ENCODE measurements at places on chromosomes 7 and 10. TPM values are rescaled to one million over a fixed set of nuclear protein-coding genes. Genes with fewer than 3 reads are reported as not detected.
A peak's percentile ranks its signal among the peaks of the same experiment; 100 is the strongest.

GRCh38 chr10:71782221-71782916, 9.0 kb upstream of the VSIR start:
- no peaks in the 10 kb centered on the region for H3K36me3 ChIP-seq
- DNase-seq, result no peak
- no peak overlapping the region for H3K27ac ChIP-seq
- no peaks in the 10 kb centered on the region for H3K4me1 ChIP-seq
- no peaks in the 10 kb centered on the region for H3K27me3 ChIP-seq
- H3K4me3 ChIP-seq, result no peak overlapping the region

UROS gene
- 47.8 TPM for polyA plus RNA-seq

- no peaks in the 10 kb centered on the region for H3K36me3 ChIP-seq
- H3K27ac ChIP-seq, result no peak overlapping the region
- no peaks in the 10 kb centered on the region for H3K4me1 ChIP-seq
- H3K27me3 ChIP-seq, result no peaks in the 10 kb centered on the region
- no peak for DNase-seq
Measured at GRCh38 chr7:3695602-3696001, 394.6 kb downstream of the SDK1 start.

DNA sequence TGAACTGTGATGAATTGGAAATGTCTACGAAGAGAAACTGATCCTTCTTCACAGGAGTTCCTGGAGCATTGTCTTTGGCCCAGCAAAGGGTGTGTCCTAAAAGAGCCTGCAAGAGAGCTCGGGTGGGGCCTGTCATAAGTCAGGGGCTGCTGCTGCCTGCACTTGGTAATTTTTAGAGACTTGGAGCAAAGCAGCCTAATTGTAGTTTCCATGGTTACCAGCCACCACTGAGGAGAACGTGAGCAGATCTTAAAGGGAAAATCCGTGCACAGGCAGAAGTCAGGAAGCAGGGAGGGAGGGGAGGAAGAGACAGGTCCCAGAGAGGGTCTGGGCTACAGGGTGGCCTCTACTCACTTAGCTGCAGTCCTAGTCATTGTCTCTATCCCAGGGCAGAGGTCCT, 463.6 kb downstream of the PLXNA4 start:
- peaks cover 13% of the 10 kb centered on the region for H3K27me3 ChIP-seq
- no peak overlapping the region for H3K4me3 ChIP-seq

GRCh38 chr7:155351120-155351870, 53.6 kb downstream of the INSIG1 start:
- DNase-seq, result no peak
- H3K27me3 ChIP-seq, result peaks cover 28% of the 10 kb centered on the region
- no peaks in the 10 kb centered on the region for H3K4me1 ChIP-seq

PKD2L1 gene
- 0.48 TPM for polyA plus RNA-seq

- H3K4me1 ChIP-seq, result no peaks in the 10 kb centered on the region
- no peak overlapping the region for H3K4me3 ChIP-seq
- H3K27ac ChIP-seq, result no peak overlapping the region
- no peaks in the 10 kb centered on the region for H3K36me3 ChIP-seq
- H3K27me3 ChIP-seq, result no peaks in the 10 kb centered on the region
- no peak for DNase-seq
Measured at GRCh38 chr10:17872191-17873091, 63.3 kb downstream of the MRC1 start.

- no peaks in the 10 kb centered on the region for H3K36me3 ChIP-seq
- H3K27ac ChIP-seq, result no peak overlapping the region
- no peaks in the 10 kb centered on the region for H3K4me1 ChIP-seq
- H3K27me3 ChIP-seq, result no peaks in the 10 kb centered on the region
Measured at GRCh38 chr7:103423467-103424179, 22.4 kb downstream of the SLC26A5 start.

DNA sequence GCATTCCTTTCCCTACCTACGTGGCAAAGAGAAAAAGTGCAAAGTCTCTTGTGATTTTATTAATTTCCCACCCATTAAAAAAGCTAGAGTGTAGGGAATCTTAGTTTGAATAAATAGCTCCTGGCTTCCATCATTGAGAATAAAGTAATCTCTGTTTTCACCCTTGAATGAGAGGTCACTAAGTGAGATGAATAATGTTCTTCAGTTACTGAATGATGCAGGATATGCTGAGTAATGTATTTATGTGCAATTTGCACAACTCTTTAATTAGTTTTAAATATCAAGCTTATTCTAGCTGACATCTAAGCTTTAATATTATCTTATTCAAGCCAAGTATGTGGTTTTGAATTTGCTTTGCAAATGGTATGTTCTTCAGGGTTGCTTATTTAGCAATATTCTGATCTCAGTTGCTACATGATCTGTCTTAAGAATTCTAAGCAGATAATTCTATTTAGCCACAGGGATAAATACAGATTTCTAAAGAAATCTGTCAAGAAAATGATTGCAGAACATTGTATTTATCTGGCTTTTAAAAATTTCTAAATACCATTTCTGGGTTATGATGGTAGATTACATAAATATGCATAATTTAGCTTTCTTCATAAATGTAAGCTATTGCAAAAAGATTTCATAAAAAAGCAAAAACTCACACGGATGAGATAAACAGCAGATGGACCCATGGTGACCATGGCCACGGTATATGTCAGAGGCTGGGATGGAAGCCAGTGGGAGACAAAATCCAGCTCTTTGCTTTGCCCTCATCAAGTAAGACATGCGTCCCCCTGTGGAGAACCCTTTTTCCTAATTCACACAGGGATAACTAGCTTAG, 141.0 kb downstream of the MACC1 start:
- no peak overlapping the region for H3K27ac ChIP-seq
- no peaks in the 10 kb centered on the region for H3K4me1 ChIP-seq
- DNase-seq, result no peak
- H3K27me3 ChIP-seq, result no peaks in the 10 kb centered on the region
- no peaks in the 10 kb centered on the region for H3K36me3 ChIP-seq

NAMPT gene
- 111 TPM for polyA plus RNA-seq

GRCh38 chr7:48537561-48537960, 366.3 kb downstream of the ABCA13 start:
- H3K4me3 ChIP-seq, result no peak overlapping the region
- no peaks in the 10 kb centered on the region for H3K27me3 ChIP-seq
- DNase-seq, result no peak

SORCS1 gene
- 6.5 TPM for polyA plus RNA-seq

ADAM8 gene
- polyA plus RNA-seq, result 5.9 TPM

GRCh38 chr7:32275216-32276009, 205.2 kb upstream of the PDE1C start:
- H3K4me3 ChIP-seq, result no peak overlapping the region
- H3K27me3 ChIP-seq, result no peaks in the 10 kb centered on the region
- H3K27ac ChIP-seq, result no peak overlapping the region
- H3K4me1 ChIP-seq, result no peaks in the 10 kb centered on the region
- DNase-seq, result no peak
- no peaks in the 10 kb centered on the region for H3K36me3 ChIP-seq

GIMAP1 gene
- 2.2 TPM for polyA plus RNA-seq

GRCh38 chr7:6367701-6368211, 80.0 kb downstream of the DAGLB start:
- H3K27ac ChIP-seq, result peak overlapping the region; percentile 98
- H3K36me3 ChIP-seq, result no peaks in the 10 kb centered on the region
- H3K4me1 ChIP-seq, result peaks cover 34% of the 10 kb centered on the region
- DNase-seq, result peak; percentile 82
- H3K27me3 ChIP-seq, result no peaks in the 10 kb centered on the region

CRHR2 gene
- 0.31 TPM for polyA plus RNA-seq

DNA sequence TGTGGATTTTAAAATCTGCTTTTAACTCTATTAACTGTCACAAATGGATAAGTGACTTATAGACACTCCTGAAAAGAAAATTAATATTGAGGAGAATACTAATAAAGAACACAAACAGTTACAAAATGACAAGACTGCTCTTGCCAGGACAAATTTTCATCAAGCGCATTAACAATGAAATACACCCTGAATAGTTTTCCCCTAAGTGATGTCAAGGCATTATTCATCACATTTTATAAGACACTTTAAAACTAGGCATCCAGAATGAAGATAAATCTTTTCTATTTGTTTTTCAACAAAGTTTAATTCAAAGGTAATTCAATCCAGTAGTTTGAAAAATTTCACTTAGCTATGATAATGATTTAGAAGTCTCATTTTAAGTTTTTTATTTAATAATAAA, 110.5 kb upstream of the SEC61G start:
- DNase-seq, result no peak
- no peak overlapping the region for H3K27ac ChIP-seq
- no peak overlapping the region for H3K4me3 ChIP-seq
- H3K27me3 ChIP-seq, result no peaks in the 10 kb centered on the region
- no peaks in the 10 kb centered on the region for H3K4me1 ChIP-seq

DNA sequence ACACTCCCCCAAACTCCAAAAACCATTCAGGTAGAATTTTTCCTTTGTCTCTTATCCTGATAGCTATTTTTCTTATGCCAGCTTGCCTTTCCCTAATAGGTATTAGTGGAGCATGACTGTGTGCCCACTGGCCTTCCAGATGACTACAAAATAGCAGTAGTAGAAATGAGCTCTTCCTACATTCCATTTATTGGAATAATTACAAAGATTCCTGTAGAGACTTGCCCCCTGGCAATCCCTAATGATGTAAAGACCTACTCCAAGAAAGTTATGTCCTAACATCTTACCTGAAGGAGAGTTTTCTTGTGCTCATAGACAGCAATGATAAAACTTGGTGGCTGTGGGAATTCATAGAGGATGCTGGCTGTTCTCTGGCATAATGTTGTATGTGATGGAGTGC, 501.8 kb downstream of the GATA3 start:
- H3K27ac ChIP-seq, result no peak overlapping the region
- DNase-seq, result no peak
- H3K36me3 ChIP-seq, result no peaks in the 10 kb centered on the region

DNA sequence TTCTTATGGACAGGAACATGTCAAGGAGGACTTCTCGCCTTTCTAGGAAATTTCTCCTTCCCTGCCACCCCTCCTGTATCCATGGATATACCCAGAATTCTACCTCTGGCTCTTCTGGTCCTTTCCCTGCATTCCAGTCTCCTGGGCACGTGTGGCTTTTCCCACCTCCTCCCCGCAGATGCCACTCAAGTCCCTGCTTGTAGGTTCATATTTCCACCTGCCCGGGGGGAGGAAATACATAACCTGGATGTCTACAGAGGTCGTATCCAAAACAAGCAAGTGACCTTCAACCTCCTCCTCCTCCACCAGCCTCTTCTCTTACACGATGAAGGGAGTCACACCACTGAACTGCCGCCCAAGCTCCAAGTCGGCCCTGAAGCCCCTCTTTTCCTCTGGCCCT, 20.7 kb downstream of the FGFR2 start:
- no peak overlapping the region for H3K4me3 ChIP-seq
- peaks cover 16% of the 10 kb centered on the region for H3K4me1 ChIP-seq
- no peaks in the 10 kb centered on the region for H3K27me3 ChIP-seq
- no peak overlapping the region for H3K27ac ChIP-seq
- no peak for DNase-seq
- no peaks in the 10 kb centered on the region for H3K36me3 ChIP-seq

- peaks cover 13% of the 10 kb centered on the region for H3K4me1 ChIP-seq
- H3K27ac ChIP-seq, result no peak overlapping the region
- DNase-seq, result no peak
- H3K27me3 ChIP-seq, result no peaks in the 10 kb centered on the region
Measured at GRCh38 chr7:80900583-80901576, 18.0 kb downstream of the SEMA3C start.

MAT1A gene
- polyA plus RNA-seq, result 0.10 TPM

NME8 gene
- 0.04 TPM for polyA plus RNA-seq

- H3K27me3 ChIP-seq, result peaks cover 6% of the 10 kb centered on the region
- H3K4me3 ChIP-seq, result no peak overlapping the region
Measured at GRCh38 chr10:128254476-128254875, 128.3 kb upstream of the MKI67 start.

GRCh38 chr10:36236931-36237330, 594.8 kb upstream of the FZD8 start:
- no peak for DNase-seq
- H3K27ac ChIP-seq, result no peak overlapping the region
- H3K4me1 ChIP-seq, result no peaks in the 10 kb centered on the region

FASTK gene
- polyA plus RNA-seq, result 90.4 TPM

GRCh38 chr7:17186745-17187530, 111.5 kb upstream of the AHR start:
- H3K27ac ChIP-seq, result no peak overlapping the region
- no peaks in the 10 kb centered on the region for H3K27me3 ChIP-seq
- H3K4me3 ChIP-seq, result no peak overlapping the region
- H3K36me3 ChIP-seq, result no peaks in the 10 kb centered on the region
- H3K4me1 ChIP-seq, result peaks cover 6% of the 10 kb centered on the region

DNA sequence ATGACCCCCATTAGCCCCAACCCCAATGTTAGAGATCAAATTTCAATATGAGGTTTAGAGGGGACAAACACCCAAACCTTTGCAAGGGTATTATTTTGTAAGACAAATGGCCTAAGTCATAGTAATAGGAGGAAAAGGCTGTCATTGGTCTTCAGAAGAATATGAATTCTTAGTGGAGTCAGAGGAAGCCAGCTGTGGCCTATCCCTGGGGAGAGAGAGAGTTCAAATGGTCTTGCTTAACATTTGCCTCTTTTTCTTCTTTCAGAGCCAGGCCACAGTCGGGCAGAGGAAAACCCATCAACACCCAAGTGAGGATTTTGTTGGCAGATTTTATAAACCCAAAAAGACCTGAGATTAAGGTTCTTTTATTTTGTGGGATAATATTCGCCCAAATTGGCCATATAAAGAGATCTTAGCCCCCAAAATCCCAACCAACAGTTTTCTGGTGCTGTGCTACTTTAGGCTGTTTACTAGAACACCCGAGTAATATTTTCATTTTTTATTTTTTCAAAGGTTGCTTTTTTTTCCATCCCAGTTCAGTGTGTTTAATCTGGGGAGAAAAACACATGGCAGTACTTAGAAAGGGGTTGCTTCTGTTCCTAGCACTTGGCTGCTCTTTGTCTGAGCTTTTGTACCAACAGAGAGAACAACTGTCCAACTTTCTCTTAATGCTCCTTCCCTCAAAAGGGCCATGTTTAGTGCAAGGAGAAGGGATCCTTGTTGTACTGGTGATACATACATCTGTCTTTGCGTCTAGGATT, 26.8 kb upstream of the ARMC3 start:
- no peaks in the 10 kb centered on the region for H3K27me3 ChIP-seq
- no peaks in the 10 kb centered on the region for H3K36me3 ChIP-seq
- DNase-seq, result no peak

GRCh38 chr7:27107391-27108381, 5.2 kb upstream of the HOXA2 start:
- peak overlapping the region; percentile 5 for H3K4me3 ChIP-seq
- H3K4me1 ChIP-seq, result peaks cover 12% of the 10 kb centered on the region
- peak overlapping the region; percentile 80 for H3K27ac ChIP-seq

GRCh38 chr10:124605001-124605370, 139.2 kb downstream of the FAM53B start:
- H3K27me3 ChIP-seq, result no peaks in the 10 kb centered on the region
- DNase-seq, result no peak
- no peak overlapping the region for H3K4me3 ChIP-seq
- no peaks in the 10 kb centered on the region for H3K36me3 ChIP-seq
- H3K4me1 ChIP-seq, result peaks cover 3% of the 10 kb centered on the region
- no peak overlapping the region for H3K27ac ChIP-seq

- no peaks in the 10 kb centered on the region for H3K36me3 ChIP-seq
- DNase-seq, result peak; percentile 57
- H3K27me3 ChIP-seq, result peaks cover 61% of the 10 kb centered on the region
Measured at GRCh38 chr7:151249732-151250072, 1.2 kb upstream of the SMARCD3 start.

SFRP5 gene
- 25.0 TPM for polyA plus RNA-seq

ZDHHC4 gene
- 65.4 TPM for polyA plus RNA-seq

FRMPD2 gene
- polyA plus RNA-seq, result 0.06 TPM
